Epithelial cell of esophagus (primary cell): ENCODE measurements at places on chromosomes 13 and 19.

- no peak for DNase-seq
Measured at GRCh38 chr19:29139227-29139626, 73.7 kb downstream of the UQCRFS1 start.

- peak; percentile 86 for DNase-seq
Measured at GRCh38 chr19:2032296-2032941, 16.9 kb upstream of the BTBD2 start.

- DNase-seq = no peak
Measured at GRCh38 chr19:13923194-13923987, 14.8 kb downstream of the PODNL1 start.

DNA sequence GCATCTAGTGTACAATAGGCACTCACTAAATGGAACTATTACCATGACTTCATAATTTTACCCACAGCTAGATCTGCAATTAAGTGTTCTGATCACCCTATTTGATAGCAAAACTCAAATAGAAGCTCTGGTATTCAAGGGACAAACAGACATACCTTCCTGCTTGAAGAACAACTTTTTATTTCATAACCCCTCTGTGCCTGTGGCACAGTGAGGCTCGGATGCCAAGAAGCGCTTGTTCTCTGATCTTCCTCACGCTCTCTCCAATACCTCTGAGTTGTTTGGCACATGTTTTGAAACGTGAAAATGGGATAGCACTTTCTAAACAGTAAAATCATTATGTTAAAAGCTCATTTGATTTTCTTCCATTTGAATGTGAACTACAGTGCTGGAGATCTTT is 232.0 kb downstream of the KLF5 start:
- peak; percentile 29 for DNase-seq

GRCh38 chr19:27974082-27974513 is 1238.9 kb downstream of the UQCRFS1 start:
- DNase-seq = peak; percentile 8

DNA sequence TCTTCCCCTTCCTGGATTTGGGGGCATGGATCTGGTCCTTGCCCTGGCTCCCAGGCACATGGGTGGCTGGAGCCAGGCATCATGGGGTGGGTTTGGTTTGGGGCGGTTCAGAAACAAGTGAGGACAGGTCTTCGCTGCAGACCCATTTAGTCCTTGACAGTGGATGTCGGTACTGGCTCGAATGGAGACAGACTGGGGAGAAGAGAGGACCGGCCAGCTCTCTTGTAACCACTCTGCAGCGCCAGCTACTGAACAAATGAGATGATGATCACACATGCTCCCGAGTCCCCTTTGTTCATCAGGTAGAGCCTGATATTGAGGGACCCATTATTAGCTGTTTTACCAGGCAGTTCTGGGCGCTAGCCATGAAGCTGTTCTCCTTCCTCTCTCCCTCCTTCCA is 64.5 kb downstream of the CHST8 start:
- no peak for DNase-seq

GRCh38 chr13:114005206-114005724 is 31.4 kb upstream of the C13orf46 start:
- no peak for DNase-seq

- no peak for DNase-seq
Measured at GRCh38 chr13:21594715-21595545, 9.0 kb downstream of the MICU2 start.

DNA sequence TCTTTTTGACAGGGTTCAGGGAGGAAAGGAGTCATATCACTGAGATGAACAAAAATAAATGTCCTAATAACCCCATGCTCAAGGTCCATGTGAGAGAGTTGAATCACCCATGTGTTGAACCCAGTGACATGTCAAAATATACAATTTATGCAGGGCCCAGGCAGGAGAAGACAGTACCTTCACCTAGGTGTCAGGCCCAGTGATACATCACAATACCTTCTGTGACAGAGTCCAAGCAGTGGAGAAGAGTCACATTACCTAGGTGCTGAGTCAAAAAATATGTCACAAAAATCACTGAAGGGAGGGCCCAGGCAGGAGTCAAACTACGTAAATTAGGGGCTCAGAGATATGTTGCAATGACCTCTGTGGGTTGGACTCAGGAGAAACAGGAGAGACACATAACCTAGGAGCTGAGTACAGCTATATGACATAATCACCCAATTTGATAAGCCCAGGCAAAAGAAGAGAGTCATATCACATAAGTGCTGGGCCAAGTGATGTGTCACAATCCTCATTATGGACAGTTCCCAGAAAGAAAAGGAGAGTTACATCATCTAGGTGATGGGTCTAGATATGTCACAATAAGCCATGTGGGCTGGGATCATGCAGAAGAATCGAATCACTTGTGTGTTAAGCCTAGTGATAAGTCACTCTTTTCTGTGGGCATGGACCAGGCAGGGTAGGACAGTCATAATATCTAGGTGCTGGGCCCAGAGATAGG is 13.8 kb upstream of the ZNF724 start:
- DNase-seq = peak; percentile 67

DNA sequence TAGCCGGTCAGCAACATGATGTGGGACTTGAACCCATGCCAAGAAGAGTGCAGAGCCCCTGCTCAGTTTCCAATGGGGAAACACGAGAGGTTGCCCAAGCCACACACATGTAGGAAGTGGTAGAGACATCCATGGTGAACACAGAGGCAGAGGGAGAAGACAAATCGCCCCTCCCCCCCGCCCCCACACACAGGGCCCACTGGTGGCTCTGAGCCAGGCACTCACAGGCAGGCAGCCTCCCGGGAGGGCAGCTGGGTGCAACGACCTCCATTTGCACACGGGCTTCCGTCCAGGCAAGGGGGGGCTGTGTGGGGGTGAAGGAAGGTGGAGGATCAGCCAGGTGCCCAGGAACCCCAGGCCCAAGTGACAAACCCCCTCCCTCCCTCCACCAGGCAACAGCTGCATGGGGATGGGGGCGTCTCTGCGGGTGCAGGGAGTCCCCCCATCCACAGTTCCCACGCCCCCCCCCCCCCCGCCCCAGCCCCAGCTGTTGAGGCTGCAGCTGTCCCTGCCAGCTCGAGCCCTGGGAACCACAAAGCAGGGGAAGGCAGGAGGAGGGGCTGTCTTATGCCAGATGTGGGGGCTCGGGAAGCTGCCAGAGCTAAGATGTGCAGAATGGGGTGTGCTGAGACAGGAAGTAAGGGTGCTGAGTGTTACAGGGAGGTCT is 3.4 kb downstream of the NOTCH3 start:
- no peak for DNase-seq

- DNase-seq = no peak
Measured at GRCh38 chr13:100529666-100530377, 58.8 kb downstream of the GGACT start.

DNA sequence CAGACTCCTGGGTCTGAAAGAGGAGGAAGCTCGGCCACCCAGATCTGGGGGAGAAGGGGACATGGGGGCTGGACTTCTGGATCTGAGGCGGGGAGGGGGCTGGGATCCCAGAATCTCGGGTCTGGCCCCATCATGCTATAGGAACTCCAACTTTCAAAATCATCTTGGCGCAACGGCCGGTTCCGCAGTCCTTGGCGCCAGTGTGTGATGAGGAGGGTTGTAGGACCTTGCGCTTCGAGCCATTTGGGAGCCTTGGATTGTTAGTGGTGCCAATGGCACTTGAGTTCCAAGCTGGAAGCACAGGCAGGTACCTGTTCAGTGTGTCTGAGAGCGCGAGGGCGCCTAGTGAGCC is 324 bp downstream of the RUVBL2 start:
- no peak for DNase-seq

GRCh38 chr19:18868380-18869022 is 27.5 kb downstream of the CERS1 start:
- DNase-seq = no peak

GRCh38 chr19:1568320-1569019 is at the start of gene MEX3D:
Gene MEX3D, minus strand, starts transcription at chr19:1568325. Its CDS starts 267 bp downstream, at chr19:1568058.
- DNase-seq = peak; percentile 77

DNA sequence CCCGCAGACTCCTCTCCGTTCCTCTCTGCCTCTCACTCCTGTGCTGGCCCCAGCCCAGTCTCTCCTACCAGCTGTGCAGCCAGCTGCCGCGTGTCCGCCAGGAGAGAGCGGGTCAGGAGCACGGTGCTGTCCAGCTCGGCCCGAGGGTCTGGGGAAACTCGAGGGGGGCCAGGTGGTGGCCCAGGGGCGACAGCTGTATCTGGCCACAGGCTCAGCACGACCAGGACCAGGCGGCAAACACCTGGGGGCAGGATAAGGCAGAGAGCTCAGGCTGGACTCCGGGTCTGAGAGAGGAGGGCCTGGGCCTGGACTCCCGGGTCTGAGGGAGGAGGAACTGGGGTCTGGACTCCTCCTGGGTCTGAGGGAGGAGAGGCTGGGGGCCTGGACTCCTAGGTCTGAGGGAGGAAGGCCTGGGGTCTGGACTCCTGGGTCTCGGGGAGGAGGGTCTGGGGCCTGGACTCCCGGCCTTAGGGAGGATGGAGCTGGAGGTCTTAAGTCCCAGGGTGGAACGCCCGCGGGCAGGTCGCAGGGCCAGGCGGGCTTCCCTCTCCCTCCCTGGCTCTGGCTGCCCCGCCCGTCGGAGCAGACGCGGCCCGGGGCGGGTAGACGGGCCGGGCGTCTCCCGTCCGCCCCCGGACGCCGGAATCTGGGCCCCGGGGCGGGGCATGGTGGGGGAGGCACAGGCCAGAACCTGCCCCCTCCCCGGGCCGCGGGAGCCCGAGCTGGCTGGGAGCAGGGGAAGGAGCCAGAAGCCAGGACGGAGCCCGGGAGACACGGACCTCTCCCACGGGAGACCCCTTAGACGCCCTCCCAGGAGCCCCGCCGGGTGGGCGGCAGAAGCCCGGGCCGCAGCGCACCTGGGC is 1.3 kb downstream of the IL11 start:
- peak; percentile 75 for DNase-seq

DNA sequence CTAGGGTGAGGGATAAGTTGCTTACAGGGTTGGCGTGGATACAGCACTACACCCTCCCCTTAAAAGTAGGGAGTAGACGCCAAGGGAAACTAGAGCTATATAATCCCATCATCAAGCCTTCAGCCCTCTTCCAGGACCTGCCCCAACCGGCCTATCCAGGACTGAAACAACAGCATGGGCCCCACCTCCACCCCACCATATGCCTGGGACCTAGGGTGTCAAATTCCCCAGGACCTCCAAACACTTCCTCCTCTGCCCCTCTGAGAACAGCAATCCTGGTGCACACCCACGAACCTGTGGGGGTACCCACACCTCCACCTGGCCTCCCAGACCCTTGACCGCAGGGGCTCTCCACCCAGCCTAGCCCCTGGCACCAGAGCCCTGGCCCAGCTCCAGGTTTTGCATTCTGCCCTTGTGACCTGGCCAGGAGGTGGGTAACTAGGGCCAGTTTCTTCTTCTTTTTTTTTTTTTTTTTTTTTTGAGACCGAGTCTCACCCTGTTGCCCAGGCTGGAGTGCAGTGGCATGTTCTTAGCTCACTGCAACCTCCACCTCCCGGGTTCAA is 1.4 kb upstream of the CYP2F1 start:
- DNase-seq = no peak

DNA sequence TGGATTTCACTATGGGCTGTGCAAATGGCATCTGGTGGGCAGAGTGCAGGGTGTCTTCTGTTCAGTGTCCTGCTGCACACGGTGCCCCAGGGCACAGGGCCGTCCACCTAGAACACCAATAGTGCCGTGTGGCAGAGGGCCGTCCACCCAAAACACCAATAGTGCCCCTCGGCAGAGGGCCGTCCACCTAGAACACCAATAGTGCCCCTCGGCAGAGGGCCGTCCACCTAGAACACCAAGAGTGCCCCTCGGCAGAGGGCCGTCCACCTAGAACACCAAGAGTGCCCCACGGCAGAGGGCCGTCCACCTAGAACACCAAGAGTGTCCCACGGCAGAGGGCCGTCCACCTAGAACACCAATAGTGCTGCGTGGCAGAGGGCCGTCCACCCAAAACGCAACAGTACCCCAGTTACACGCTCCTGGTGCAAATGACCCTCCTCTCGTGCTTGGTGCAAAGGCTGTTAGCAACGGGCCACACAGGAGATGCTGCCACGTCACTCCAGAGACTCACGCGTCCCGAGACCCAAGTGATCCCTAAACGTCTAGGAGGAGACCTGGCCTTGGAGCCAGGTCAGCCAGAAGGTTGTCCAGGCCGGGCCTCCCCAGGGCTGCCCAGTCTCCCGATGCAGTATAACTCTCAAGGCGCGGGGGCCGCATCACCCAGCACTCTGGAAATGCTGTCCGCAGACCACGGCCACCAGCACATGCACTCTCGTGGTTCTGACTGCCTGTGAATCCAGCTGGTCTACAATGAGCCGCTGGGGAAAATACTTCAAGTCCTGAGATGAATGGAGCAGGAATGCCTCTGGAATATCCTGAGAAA is 51.5 kb downstream of the RASA3 start:
- DNase-seq = no peak

DNA sequence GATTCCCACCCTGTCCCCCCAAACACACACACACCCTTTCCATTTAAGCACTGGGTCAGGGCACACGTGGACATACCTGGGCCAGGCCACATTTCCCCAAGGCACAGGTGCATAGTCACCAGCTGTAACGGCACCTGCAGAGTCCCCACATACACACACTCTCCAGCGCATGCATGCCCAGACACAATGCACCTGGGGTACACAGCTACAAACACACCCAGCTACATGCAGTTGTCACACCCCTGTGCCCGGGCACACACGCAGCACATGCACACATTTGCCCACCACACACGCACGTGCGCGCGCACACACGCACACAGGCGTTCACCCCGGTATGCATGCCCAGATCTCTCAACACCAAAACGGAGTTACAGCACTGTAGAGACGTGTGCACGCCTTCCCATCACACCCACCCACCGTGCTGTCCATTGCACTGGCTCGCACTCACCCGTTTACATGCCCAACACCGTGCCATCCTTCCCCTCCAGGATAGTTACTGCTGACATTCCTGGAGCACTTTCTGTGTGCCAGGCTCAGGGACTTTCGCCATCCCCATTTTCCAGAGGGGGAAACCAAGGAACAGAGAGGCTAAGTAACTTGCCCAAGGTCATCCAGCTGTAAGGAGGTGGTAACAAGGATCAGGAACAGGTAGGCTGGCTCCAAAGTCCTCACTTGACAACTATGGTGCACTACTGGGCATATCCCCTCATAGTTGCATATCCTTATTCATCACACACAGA is 749 bp upstream of the SHANK1 start:
- DNase-seq = no peak

- no peak for DNase-seq
Measured at GRCh38 chr19:840519-841206, at the start of gene PRTN3. Gene PRTN3, plus strand, starts transcription at chr19:840999. Its CDS starts 10 bp downstream, at chr19:841009.
